ENCODE measurements at places on chromosomes 2 and 18.
A peak's percentile ranks its signal among the peaks of the same experiment; 100 is the strongest.

DNA sequence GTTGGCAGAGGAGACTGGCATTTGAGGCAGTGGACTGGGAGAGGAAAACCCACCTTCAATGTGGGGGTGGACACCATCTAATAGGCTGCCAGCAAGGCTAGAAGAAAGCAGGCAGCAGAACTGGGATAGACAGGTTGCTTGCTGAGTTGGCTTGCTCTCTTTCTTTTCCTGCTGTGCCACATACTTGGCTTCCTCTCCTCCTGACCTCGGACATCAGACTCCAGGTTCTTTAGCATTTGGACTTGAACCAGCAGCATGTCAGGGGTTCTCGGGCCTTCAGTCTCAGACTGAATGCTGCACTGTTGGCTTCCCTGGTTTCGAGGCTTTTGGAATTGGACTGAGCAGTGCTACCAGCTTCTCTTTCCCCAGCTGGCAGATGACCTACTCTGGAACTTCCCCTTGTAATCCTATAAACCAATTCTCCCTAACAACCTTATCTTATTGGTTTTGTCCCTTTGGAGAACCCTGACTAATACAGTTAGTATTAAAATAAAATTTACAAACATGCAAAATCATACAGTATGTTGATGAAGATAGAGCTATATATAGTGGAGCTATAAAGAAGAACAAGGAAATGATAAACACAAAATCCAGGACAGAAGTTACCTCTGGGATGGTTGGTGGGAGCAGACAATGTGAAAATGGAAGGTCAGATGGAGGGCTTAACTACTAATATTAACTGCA lies 15.9 kb downstream of the DSEL start:
- DNase-seq: no peak

DNA sequence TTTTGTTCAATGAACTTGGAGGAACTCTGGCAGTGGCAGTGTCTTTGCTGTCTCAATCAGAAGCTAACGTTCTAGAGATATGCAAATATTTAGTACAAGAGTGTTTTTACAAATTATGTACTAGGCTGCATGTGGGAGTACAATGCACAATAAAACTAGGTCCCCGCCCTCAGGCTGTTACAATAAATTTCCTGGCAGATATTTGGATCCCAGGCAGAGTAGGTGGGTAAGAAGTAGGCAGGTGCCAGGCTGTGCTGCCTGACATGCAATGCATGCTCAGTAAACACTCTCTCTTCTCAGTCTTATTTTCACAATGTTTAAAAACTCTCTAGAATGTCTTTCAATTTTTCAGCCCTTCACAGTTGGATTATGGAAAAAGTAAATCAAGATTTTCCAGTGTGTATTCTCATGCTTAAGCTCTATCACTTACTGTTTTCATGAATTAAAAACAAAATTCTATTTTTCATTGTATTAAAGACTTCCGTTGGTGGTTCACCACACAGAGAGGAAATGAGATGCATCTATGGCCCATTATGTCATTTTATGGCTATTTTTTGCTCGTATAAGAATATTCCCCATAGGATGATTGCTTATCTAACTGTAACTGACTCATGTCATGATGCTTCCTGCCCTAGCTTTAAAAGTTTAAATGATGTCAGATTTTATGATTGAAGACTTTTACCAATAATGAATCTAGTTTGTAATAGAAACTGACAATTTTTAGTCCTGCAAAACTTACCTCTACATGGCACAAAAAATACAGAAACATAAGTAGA lies 346.1 kb downstream of the RND3 start:
- peak; percentile 32 for DNase-seq

DNA sequence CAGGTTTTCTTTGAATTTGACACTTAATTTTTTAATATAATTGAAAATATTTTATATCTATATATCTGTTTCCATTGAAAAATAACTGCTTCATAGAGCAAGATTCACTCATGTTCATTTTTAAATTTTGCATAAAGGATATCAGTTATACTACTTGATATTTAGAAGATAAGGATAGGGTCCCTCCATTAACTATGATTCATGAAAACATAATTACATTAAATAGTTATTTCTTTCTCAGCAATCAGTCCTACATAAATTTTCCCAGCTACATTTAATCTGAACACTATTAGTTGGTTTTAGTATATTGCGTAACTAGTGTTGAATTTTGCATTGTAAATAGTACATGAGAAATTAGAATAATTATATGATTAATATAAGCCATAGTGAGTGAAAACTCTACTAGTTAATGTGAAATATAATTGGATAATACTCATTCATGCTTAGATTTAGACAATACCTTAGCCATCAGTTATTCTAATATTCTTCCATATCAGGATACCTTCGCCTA lies 42.7 kb downstream of the LRP1B start:
- no peak for DNase-seq

DNA sequence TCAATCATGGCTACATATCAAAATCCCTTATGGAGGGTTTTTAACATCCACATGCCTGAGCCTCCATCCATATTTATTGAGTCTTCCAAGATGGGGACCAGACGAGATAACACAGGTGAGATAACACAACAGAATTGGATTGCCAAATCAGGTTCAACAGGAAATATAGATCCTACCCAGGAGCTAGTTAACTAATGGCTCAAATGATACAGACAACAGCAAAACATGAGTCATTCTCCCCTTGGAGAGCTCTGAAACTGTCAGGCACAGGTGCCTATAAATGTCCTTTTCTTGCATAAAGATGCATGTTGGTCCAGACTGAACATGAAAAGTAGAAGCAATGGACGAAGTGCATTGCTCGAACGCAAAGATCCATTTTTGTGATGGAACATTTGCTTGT lies 202.2 kb downstream of the CDH20 start:
- DNase-seq: no peak

GRCh38 chr2:133674433-133675331 lies 106.4 kb upstream of the NCKAP5 start:
- peak; percentile 75 for DNase-seq

DNA sequence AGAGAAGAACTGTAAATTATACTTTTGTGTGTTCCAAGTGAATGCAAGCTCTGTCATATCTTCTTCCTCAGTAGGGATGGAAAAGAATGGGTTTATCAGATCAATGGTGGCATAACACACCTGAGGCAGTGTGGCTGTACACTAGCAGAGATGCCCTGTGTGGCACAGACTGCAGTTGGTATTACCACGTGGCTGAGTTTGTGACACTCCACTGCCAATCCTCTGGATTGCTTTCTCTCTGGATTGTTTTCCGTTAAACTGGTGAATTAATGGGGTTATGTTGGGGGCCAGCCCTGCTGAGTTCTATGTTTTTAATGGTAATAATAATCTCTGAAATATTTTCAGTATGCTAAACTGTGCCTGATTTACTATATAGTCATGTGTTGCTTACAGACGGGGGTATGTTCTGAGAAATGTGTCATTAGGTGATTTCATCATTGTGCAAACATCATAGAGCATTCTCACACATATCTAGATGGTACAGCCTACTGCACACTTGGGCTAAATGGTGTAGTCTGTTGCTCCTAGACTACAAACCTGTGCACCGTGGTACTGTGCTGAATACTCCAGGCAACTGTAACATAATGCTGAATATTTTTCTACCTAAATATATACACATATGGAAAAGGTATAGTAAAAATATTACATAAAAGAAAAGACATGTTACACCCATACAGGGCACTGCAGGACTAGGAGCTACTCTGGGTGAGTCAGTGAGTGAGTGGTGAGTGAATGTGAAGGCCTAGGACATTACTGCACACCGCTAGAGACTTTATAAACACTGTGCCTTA lies 84.7 kb upstream of the ST6GAL2 start:
- DNase-seq: peak; percentile 71

- no peak for DNase-seq
Observed at GRCh38 chr18:31407649-31408048, 31.1 kb downstream of the DSG4 start.

DNA sequence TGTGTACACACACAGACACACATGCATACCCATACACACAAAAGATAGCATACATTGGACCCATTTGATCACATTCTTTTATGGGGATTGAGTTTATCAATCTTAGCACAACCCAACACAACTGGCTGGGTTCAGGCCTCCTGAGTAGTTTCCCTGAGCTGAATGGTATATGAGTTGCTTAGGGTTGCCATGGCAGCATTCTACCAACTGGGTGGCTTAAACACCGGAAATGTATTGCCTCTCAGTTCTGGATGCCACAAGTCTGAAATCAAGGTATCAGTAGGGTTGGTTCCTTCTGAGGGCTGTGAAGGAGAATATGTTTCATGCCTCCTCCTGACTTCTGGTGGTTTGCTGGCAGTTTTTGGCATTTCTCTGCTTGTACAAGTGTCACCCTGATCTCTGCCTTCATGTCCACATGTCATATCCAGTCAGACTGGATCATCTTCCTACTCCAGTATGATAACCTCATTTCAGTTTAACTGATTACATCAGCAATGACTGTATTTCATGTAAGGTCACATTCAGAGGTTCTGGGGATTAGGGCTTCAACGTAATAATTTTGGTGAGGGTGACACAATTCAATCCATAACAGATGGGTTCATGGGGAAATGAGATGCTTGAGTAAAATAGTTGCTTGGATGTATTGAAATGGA lies 212.7 kb downstream of the KCNE4 start:
- DNase-seq: no peak

GRCh38 chr2:39875914-39876267 lies 96.8 kb upstream of the THUMPD2 start:
- DNase-seq: no peak

GRCh38 chr2:27306573-27307286 lies 1.5 kb downstream of the UCN start:
- DNase-seq: no peak

DNA sequence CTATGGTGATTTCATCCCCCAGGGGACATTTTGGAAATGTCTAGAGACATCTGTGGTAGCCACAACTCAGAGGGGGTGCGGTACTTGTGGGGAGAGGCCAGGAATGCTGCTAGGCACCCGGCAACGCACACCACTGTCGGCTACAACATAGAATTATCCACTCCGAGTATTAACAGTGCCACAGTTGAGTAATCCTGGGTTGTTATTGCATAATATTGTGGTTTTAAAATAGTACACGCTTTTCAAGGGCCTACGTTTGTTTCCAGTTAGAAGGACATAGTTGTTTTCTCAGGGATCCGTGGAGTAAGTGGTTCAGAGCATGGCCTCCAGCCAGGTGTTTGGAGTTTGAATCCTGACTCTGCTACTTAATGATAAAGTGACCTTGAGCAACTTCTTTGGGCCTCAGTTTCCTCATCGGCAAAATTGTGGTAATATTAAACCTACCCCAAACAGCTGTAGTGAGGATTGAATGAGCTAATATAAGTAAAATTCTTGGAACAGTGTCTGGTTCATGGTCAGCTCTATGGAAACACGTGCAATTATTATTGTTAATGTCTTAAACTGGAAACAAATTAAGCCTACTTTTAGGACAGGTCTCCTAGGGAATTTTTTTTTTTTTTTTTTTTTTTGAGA lies 24.5 kb downstream of the CYP27A1 start:
- peak; percentile 97 for DNase-seq

GRCh38 chr2:167493862-167494261 lies 605.6 kb downstream of the XIRP2 start:
- no peak for DNase-seq

GRCh38 chr18:53745224-53745967 lies 479.1 kb downstream of the MBD2 start:
- no peak for DNase-seq

DNA sequence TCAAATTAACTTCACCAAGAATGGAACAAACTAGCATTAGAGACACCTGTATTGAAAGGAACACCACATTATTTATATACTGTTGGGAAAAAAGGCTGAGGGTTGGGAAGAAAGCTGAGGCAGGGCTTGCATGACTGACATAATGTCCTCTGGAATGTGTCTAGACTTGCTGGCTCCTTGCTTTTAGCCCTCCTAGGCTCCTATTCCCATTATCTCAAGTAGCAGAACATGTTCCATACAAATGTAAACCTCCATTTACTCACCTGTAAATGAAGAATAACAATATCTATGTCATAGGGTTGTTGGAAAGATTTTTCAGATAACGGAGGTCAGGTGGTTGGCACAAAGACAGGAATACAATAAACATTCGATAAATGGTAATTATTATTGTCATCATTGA lies 976 bp upstream of the ACADL start:
- DNase-seq: no peak

DNA sequence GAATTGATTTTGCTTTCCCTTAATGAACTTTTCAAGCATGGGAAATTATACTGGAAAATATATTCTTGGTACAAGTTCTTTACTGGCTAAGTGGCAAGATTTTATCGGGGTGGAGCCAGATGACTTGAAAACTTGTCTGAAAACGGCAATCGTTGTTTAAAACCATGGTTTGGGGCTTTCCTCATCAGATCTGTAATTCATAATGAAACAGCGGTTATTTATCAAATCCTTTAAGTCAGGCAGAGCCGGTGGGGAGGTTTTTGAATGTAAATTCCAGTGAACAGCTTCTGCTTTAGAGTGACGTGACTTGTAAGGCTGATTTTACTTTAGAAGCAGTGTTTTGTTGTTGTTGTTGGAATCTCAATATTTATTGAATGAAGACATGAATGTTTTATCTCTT lies 2.6 kb downstream of the SEC11C start:
- no peak for DNase-seq

GRCh38 chr2:63569740-63570139 lies 18.5 kb downstream of the WDPCP start:
- DNase-seq: no peak

DNA sequence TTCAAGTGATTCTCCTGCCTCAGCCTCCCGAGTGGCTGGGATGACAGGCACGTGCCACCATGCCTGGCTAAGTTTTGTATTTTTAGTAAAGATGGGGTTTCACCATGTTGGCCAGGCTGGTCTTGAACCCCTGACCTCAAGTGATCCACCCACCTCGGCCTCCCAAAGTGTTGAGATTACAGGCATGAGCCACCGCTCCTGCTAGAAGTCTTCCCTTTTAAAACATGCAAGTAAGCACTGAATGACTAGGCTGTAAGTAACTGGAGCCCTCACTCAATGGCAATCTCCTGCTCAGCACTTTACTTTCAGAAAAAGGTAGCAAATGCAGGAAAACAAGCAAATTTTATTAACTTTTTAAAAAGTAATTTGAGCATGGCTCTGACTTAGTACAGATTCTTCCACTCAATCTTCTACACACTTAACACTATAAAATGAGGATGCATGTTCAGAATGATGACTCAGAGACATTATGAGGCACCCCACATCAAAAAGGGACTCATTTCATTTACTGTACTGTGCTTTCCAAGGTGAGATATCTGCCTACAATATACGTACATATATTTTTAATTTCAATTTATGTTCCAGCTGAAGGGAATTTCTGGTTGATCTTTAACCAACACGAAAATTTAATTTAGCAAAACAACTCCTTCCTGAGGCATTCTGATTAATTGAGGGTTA lies 6.6 kb upstream of the NCK2 start:
- no peak for DNase-seq

GRCh38 chr2:203804070-203804469 lies 63.5 kb upstream of the CTLA4 start:
- peak; percentile 97 for DNase-seq

- no peak for DNase-seq
Observed at GRCh38 chr2:20215183-20216040, 9.5 kb downstream of the SDC1 start.

- DNase-seq: peak; percentile 15
Observed at GRCh38 chr2:10844097-10844496, 31.5 kb upstream of the PDIA6 start.

All from HFFc6 (cell line).